Urinary bladder (tissue), 4 donors: ENCODE measurements at places on chromosomes 1 and 21. TPM values are rescaled to one million over a fixed set of nuclear protein-coding genes. Genes with fewer than 3 reads are reported as not detected.

HCRTR1 gene
- 0.21 TPM for total RNA-seq

GBP4 gene
- total RNA-seq, result 9.6 TPM

CHAF1B gene
- 2.5 TPM for total RNA-seq

PDE4B gene
- total RNA-seq, result 43.1 TPM

OLFML3 gene
- 206 TPM for total RNA-seq

HAPLN2 gene
- not detected for total RNA-seq

ZNF678 gene
- total RNA-seq, result 54.9 TPM

CHIA gene
- not detected for total RNA-seq

IFFO2 gene
- 4.3 TPM for total RNA-seq

CLEC20A gene
- total RNA-seq, result 0.48 TPM

ATAD3C gene
- 0.26 TPM for total RNA-seq

DIO1 gene
- total RNA-seq, result not detected

SLFNL1 gene
- total RNA-seq, result 0.69 TPM

LAMC2 gene
- total RNA-seq, result 4.3 TPM

ERO1B gene
- total RNA-seq, result 17.3 TPM

ARHGEF16 gene
- total RNA-seq, result 3.3 TPM

CELA2B gene
- 0.32 TPM for total RNA-seq
